Left lung (tissue), 14 donors: ENCODE measurements at places on chromosomes 3 and 15. TPM values are rescaled to one million over a fixed set of nuclear protein-coding genes. Genes with fewer than 3 reads are reported as not detected.

TEX264 gene
- polyA plus RNA-seq, result 35.7 TPM

VGLL3 gene
- polyA plus RNA-seq, result 24.9 TPM

ANO10 gene
- 30.3 TPM for polyA plus RNA-seq

ZNF609 gene
- polyA plus RNA-seq, result 37.4 TPM

NUDT16 gene
- polyA plus RNA-seq, result 29.5 TPM

CPNE4 gene
- 2.1 TPM for polyA plus RNA-seq

DNA sequence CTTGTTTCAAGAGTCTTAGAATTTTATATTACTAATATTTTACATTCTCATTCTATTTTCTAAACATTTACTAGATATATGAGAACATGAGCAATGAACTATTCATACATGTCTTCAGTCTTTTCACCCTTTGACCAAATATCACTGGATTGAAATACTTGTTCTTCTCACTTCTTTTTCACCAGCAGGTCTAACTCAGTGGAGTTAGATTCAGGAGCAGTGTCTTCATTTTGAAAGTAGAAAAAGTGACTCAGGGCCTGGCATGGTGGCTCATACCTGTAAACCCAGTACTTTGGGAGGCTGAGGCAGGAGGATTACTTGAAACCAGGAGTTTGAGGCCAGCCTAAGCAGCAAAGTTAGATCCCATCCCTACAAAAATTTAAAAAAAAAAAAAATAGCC lies 70.8 kb downstream of the USP13 start:
- no peaks in the 10 kb centered on the region for H3K27me3 ChIP-seq
- H3K4me1 ChIP-seq, result no peaks in the 10 kb centered on the region
- no peaks in the 10 kb centered on the region for H3K36me3 ChIP-seq
- H3K4me3 ChIP-seq, result no peak overlapping the region
- H3K27ac ChIP-seq, result no peak overlapping the region

GRCh38 chr3:52383446-52383845 lies 61.5 kb downstream of the SEMA3G start:
- H3K27ac ChIP-seq, result no peak overlapping the region
- H3K4me1 ChIP-seq, result no peaks in the 10 kb centered on the region
- no peaks in the 10 kb centered on the region for H3K27me3 ChIP-seq
- no peak overlapping the region for H3K4me3 ChIP-seq
- H3K36me3 ChIP-seq, result peaks cover 14% of the 10 kb centered on the region

DNA sequence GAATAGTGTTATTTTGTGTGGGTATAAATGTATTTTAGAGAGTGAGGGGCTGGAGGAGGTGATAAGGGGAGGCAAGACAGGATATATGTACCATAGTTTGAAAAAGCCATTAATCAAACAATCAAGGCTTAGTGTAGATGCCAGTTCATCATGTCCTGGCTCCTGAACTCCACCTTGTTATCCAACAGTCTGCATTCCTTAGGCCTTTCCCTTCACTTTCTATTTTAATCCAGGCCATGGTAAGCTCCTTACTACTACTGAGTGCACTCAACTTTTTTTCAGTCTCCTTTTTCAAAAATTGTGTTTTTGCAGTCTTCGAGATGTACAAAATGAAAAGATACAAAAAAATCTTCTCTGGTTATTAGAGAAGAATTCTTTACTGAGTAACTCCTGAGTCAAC lies 700.5 kb upstream of the NAALADL2 start:
- H3K36me3 ChIP-seq, result no peaks in the 10 kb centered on the region
- no peaks in the 10 kb centered on the region for H3K4me1 ChIP-seq
- no peak for DNase-seq

GRCh38 chr3:62361261-62361660 lies 12.1 kb downstream of the FEZF2 start:
- H3K27ac ChIP-seq, result no peak overlapping the region
- no peak for DNase-seq
- peaks cover 30% of the 10 kb centered on the region for H3K27me3 ChIP-seq

DNA sequence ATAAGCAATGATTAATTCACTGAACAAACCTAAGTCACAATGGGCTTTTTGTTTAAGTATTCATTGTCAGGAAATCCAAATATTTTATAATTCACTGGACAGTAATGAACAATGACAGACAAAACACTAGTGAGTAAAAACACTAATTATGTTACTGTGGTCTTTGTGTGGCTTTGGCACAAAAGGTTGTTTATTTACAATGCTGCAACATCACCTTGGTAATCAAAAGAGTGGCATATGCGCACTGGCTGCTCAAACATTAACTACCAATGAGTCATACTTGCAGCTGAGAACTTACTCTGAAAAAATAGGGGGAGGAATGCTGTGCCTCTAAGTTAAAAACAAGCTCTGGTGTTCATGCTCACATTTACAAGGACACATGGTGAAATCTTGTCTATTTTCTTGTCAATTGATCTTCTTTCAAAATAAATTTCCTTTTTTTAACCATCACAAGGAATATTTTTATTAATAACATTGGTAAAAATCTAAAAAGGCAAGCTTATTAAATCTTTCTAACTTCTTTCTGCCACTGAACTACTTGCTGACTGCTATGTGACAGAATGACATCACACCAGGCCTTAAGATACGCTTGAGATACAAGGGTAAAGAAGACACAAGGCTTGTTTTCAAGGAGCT lies 85.2 kb upstream of the PPIB start:
- peak overlapping the region; percentile 73 for H3K27ac ChIP-seq
- DNase-seq, result no peak
- no peaks in the 10 kb centered on the region for H3K36me3 ChIP-seq
- no peak overlapping the region for H3K4me3 ChIP-seq

DNA sequence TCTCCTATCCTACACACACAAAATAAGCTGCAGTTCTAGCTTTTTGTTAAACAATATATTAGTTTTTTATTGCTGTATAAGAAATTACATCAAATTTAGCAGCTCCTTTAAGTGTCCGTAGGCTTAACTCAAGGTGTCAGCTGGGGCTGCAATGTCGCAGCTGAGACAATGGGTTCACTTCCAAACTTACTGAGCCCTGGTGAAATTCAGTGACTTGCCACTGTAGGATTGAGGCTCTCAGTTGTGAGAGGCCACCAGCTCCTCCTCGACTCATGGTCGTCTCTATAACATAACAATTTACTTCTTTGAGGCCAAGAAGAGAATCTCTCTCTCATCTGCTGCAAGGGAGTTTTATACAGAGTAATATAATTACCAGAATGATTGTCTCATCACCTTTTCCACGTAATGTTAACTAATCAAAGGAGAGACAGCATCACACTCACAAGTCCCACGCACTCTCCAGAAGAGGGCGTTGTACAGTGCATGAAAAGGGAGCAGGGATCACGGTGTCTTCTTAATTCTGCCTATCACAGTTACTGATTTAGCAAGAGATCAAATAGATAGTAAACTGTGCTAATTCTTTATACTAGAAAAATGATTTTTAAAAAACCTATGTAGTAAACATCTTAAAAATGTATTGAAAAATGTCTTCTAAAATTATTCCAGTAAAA lies 735.6 kb upstream of the GBE1 start:
- H3K27ac ChIP-seq, result no peak overlapping the region
- no peak for DNase-seq
- H3K27me3 ChIP-seq, result no peaks in the 10 kb centered on the region
- no peaks in the 10 kb centered on the region for H3K36me3 ChIP-seq

- DNase-seq, result no peak
- H3K4me1 ChIP-seq, result no peaks in the 10 kb centered on the region
- H3K27me3 ChIP-seq, result no peaks in the 10 kb centered on the region
- no peak overlapping the region for H3K4me3 ChIP-seq
- no peak overlapping the region for H3K27ac ChIP-seq
These were observed 100.7 kb downstream of the MEX3B start for GRCh38 chr15:81945014-81945615.

GRCh38 chr15:101256757-101257156 lies 4.9 kb upstream of the CHSY1 start:
- no peaks in the 10 kb centered on the region for H3K27me3 ChIP-seq
- DNase-seq, result no peak
- no peaks in the 10 kb centered on the region for H3K36me3 ChIP-seq
- peaks cover 5% of the 10 kb centered on the region for H3K4me1 ChIP-seq

DNA sequence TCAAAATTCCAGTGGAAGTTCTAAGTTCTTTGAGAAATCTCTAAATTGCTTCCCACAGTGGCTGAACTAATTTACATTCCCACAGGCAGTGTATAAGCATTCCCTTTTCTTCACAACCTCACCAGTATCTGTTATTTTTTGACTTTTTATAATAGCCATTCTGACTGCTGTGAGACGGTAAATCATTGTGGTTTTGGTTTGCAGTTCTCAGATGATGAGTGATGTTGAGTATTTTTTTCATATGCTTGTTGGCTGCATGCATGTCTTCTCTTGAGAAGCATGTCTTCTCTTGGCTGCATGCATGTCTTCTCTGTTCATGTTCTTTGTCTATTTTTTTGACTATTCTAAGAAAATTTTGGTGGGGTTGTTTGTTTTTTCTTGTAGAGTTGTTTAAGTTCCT lies 499.6 kb upstream of the CCDC54 start:
- no peaks in the 10 kb centered on the region for H3K27me3 ChIP-seq
- no peaks in the 10 kb centered on the region for H3K4me1 ChIP-seq
- no peak overlapping the region for H3K4me3 ChIP-seq
- H3K27ac ChIP-seq, result no peak overlapping the region
- no peaks in the 10 kb centered on the region for H3K36me3 ChIP-seq
